ENCODE measurements at places on chromosomes 11 and 22. TPM values are rescaled to one million over a fixed set of nuclear protein-coding genes. Genes with fewer than 3 reads are reported as not detected.

Gene SCGB1C1
- not detected for total RNA-seq

Gene GSTT2B
- total RNA-seq, result 1.1 TPM

DNA sequence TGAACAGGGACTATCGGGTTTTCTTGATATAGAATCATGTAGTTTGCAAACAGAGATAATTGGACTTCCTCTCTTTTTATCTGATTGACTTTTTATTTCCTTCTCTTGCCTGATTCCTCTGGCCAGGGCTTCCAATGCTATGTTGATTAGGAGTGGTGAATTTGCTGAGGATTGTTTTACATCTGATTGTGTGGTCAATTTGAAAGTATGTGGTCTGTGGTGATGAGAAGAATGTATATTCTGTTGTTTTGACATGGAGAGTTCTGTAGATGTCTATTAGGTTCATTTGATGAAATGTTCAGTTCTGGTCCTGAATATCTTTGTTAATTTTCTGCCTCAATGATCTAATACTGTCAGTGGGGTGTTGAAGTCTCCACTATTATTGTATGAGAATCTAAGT is 713.2 kb upstream of the CCDC179 start:
- no peak for DNase-seq

DNA sequence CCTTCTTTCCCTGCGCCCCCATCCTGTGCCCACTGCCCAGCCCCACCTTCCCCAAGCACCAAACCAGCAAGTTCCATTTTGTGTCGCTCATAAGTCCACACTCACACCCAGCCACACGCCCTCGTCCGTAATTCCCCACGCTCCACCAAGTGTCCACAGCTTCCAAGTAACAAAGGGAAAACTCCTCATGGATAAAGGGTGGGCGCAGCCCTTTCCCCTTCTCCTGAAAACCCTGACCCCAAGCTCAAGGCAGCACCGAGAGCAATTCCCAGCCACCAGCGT is 458 bp downstream of the FXYD6 start:
- DNase-seq, result no peak

DNA sequence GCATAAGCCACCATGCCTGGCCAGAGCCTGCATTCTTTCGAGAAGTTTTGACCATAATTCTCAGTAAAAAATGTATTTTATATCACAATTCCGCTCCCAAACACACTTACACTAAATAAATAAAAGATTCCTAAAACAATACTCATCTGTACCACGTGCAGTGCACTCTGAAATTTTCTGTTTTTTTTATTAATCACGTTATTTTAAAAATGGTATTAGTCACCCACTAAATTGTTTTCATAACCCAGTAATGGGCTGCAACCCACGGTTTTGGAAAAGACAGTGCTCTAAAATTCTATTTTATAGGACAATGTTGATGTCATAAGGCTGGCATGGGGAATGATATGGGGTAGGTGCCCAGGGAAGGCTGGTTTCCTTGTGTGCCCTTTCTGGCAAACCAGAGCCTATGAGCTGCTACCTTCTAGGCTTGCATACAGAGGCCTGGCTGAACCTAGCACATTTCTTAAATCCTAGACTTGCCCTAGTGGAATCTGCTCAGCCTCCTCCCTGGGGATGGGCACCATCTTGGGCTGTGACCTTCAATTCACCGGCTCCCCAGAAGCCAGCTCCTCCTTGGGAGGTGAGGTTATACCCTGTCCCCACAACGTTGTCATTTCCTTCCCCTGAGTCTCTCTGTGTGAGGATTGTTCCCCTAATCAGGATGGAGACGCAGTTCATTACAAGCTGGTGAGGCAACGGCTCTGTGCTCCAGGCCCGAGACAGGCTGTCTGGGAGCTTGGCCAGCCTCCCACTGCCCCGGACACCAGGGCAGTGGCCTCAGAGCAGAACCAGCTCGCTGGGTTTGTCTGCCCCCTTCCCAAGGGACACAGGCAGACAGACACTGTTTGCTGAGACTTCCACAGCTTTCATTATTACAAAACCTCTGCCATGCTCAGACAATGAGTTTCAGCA is 116.5 kb upstream of the NAV2 start:
- no peak for DNase-seq

Gene F2
- total RNA-seq, result 0.14 TPM

GRCh38 chr11:68912254-68912653 is 8.6 kb downstream of the IGHMBP2 start:
- no peak for DNase-seq

Gene GUCD1
- 65.9 TPM for total RNA-seq
